ENCODE measurements at places on chromosomes 12 and 14.
A peak's percentile ranks its signal among the peaks of the same experiment; 100 is the strongest.

DNA sequence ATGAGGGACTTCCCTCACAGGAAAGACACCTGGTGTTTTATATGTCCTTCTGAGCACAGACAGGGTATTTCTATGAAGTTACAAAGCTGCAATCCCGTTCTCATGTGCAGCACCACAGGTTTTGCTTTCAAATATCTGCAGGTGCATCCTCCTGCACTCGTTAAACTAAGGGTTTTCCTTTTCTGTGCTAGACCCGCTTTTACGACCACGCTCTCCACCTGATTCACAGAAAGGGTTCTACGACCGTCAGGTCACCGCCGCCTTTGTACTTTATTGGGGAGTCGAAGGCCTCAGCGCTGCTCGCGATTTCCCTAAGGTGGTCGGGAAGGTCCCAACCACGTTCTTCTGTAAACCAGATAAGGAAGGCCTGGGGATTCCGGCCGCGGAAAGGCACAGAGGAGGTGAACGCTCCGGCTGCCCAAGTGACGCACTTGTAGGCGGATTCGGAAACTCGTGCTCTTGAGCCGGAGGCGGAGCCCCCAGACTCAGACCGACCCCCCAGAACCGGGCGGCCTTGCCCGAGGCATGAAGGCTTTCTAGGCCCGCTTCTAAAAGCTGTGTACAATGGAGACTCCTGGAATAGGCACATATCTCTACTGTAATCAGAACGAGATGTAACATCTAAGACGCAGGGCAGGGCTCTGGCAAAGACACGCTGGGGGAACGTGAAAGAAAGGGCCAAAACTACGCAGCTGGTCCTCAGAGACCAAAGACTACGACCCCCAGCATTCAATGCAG lies 995 bp upstream of the HSP90B1 start:
- peak; percentile 55 for DNase-seq

DNA sequence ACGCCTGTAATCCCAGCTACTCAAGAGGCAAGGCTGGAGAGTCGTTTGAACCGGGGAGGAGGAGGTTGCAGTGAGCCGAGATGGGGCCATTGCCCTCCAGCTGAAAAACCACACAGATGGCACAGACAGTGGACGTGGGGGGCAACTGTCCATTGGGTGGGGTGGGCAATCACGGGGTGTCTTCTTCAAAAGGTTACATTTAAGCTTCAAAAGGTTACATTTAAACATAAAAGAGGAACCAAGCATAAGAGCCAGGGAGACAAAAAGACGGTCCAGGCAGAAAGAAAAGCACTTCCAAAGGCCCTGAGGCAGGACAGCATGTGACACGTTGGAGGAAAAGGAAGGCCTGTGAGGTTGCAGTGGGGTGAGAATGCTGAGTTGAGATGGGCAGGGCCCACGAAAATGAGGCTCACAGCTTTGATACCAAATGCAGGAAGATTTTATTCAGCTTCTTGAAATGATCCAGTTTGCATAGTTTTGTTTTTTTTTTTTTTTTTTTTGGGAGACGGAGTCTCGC lies 10.7 kb downstream of the SCARB1 start:
- DNase-seq, result no peak

- no peak for DNase-seq
Measured at GRCh38 chr14:75783184-75783583, 122.1 kb downstream of the TTLL5 start.

DNA sequence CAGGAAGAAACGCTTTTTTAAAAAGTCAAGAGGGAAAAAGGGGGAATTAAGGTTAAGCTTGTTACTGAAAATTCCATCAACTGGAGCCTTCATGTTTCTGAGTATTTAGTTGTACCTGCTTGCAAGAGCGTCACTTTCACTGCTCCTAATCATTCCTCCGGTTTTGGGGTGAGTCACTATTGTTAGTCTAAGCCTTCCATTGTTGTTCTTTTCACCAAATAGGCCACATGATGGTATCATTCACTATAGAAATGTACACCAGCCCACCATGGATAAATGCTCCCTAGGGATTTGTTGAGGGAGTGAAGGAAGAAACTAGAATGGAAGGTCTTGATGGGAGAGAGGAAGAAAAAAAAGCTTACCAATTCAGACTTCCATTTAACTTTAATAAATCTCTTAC lies 3.0 kb downstream of the IL22 start:
- no peak for DNase-seq

DNA sequence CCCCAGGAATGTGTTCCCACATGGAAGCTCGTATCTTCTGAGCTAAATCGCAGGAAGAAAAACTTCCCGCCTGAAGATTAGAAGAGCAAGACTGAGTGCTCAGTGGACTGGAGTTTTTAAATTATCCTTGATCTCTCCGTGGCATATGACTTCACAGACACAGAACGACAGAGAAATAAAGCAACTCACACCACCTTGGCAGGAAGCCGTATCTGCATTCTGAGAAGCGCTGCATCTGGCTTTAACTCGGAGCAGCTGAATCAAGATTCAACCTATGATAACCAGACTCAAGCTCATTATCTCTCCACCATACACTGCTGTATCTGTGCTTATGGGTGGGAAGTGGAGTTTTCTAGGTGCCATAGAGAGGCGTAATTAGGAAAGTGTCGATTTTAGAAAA lies 1482.7 kb downstream of the AACS start:
- no peak for DNase-seq

- no peak for DNase-seq
Measured at GRCh38 chr12:55729819-55730818, 1.3 kb upstream of the CD63 start.

- DNase-seq, result no peak
Measured at GRCh38 chr12:62259631-62259992, 592 bp upstream of the USP15 start.

- DNase-seq, result no peak
Measured at GRCh38 chr14:30179381-30180130, 251.9 kb upstream of the PRKD1 start.

DNA sequence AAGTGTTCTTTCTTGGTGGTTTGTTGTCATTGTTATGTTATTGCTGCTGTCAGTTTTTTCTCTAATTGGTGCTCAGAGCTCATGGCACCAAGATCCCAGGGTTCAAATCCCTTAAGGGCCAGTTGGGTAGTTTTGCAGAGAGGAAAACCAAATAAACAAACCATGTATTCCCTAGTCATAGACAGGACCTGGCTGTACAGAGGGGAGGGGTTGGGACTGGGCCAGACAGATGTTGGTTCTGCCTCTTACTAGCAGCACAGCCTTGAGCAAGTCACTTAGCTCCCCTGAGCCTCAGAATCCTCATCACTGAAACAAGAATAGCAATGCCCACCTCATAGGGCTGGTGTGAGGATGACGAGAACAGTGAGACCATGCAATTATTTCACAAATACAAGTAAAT lies 53.4 kb downstream of the LTBP2 start:
- DNase-seq, result no peak

- DNase-seq, result no peak
Measured at GRCh38 chr14:33390335-33390734, 451.7 kb downstream of the NPAS3 start.
